ENCODE measurements at places on chromosomes 1 and 21.

- peak; percentile 66 for DNase-seq
Measured at GRCh38 chr1:161962091-161962887, 61.4 kb downstream of the OLFML2B start.

DNA sequence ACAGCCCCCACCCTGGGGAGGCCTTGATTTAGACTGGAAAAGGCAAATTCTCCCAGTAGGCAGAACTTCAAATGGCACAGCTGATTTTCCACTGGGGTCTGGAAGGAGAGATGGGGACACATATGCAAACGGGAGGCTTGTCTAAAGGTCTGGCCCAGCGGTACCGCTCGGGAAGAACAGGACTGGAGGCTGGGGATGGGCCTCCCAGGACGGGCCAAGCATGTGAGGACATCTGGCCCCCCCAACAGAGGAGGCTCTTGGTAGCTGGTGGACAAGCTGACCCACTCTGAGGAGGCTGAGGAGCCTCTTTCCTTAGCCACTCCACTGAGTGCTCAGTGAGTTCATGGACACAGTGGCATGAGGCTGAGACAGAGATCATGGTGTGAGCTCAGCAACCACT, 170.0 kb downstream of the NPHP4 start:
- no peak for DNase-seq

GRCh38 chr1:41719590-41719989, 199.1 kb downstream of the HIVEP3 start:
- no peak for DNase-seq

DNA sequence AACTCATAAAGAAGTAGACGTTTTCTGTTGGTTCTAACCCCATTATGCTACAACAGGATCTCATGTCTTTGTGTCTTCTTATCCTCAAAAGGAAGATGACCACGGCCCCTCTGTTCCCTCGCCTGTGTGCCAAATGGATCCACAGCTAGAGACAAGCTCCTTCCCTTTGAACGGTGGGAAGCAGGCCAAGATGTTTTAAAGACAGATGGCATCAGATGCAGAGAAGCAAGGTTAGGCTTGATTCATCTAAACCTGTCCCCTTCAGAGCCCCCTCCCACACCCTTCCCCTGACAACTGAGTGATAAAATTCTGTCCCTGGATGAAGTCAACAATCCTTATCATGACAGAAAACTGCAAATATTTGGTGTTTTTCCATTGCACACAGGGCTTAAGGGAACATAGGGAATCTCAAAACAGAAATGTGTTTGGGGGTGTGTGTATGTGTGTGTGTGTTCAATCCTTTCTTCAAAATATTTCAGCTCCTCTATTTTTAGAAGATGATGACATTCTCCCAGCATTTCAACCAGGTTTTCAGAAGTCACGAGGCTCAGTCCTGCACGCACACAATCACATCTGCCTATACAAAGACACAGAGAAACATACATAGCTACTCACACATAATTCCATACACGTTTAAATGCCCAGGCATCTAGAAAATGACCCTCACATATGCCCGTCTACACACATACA, 27.8 kb upstream of the FMOD start:
- DNase-seq: peak; percentile 69

DNA sequence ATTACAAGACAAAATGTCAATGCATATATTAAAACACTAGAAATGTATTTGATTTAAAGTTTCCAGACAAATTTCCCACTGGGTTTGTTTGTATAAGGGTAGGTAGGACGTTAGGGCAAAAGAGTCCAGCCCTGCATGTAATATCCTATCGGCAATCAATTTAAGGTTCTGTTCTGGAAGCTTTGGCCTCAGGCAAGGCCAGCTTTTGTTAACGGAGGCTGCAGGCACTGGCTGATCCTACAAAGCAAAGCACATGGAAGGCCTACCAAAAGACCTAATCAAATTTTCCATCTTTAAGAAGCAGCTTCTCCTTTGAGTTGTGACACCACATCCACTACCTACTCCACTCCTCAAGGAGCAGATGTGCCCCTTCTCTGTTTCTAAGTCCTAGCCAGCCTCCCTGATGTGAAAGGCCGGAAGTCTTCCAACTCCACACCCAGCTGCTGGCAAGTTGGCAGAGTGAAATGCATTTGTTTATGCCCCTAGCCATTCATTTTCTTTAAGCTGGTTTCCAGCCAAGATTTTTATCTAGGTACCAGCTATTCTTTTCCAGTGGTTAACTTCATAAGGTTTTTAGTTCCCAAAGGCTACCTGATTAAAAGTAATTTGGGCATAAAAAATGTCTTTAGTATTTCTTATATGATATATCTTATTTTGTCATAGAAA, 452.6 kb downstream of the PTBP2 start:
- no peak for DNase-seq

DNA sequence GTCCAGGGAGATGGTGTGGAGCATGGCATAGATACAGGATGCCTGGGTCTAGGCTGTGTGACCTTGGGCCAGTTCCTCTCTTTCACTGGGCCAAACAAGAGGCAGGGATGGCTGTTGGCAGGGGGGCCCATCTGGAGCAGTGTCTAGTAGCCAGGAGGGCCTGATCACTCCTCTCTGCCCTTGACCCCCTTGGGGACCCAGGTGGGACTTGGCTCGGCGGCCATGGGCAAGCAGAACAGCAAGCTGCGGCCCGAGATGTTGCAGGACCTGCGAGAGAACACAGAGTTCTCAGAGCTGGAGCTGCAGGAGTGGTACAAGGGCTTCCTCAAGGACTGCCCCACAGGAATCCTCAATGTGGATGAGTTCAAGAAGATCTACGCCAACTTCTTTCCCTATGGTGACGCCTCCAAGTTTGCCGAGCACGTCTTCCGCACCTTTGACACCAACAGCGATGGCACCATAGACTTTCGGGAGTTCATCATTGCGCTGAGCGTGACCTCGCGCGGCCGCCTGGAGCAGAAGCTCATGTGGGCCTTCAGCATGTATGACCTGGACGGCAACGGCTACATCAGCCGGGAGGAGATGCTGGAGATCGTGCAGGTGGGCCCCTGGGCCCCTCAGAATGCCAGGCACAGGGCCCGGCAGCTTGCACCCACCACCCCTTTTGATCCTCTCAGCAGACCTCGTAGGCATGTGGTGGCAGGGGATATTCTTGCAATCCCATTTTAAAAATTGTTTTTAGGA, 2.6 kb downstream of the HPCA start:
- DNase-seq: no peak

DNA sequence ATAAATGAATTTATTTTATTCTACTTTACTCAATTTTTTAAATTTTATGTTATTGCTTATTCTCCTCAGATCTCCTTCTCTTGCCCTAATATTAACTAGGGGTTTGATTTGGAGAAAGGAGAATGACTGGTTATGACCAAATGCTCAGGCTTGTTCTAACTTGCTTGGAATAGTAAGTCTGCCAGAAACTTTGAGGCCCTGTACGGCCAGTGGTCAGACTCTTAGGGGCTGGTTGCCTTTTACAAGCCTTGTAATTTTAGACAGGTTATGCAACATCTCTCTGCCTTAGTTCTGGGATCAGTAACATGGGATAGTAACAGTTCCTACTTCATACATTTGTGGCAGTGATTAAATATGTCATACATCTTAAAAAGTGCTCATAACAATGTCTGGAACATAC, 279.5 kb downstream of the DUSP10 start:
- DNase-seq: no peak

DNA sequence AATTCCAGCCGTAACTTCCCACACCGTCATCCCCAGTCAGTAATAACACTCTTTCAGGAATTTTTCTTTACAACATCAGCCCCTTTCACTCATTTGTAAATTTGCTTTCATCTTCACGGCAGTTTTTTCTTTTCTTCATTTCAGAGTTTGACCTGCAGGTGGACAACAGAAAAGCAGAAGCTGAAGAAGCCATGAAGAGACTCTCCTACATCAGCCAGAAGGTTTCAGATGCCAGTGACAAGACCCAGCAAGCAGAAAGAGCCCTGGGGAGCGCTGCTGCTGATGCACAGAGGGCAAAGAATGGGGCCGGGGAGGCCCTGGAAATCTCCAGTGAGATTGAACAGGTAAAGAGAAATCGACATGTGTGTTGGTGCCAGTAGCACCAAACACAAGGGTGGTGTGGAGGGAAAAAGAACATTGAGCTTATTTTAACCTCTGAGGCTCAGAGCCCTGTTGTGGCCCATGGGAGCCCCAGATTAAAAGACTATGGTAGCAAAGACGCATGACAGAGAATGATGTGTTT, 53.2 kb downstream of the LAMC2 start:
- no peak for DNase-seq

DNA sequence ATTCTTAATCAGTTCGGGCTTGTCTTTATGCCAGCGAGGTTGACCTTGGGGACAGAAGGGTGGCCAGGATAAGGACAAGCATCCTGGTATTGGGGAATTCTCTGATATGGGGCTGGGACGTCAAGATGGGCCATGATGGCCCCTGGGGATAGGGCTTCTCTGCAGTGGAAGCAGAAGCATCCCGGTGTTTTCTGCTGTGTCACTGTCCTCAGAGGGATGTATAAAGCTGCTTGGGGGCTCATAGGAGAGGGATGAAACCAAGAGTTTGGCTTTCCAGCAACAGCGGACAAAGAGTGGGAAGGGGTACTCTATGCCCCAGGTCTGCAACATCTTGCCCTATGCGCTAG, 1.4 kb upstream of the ATP1B1 start:
- DNase-seq: no peak

GRCh38 chr1:21625390-21626190, 43.6 kb downstream of the RAP1GAP start:
- no peak for DNase-seq

DNA sequence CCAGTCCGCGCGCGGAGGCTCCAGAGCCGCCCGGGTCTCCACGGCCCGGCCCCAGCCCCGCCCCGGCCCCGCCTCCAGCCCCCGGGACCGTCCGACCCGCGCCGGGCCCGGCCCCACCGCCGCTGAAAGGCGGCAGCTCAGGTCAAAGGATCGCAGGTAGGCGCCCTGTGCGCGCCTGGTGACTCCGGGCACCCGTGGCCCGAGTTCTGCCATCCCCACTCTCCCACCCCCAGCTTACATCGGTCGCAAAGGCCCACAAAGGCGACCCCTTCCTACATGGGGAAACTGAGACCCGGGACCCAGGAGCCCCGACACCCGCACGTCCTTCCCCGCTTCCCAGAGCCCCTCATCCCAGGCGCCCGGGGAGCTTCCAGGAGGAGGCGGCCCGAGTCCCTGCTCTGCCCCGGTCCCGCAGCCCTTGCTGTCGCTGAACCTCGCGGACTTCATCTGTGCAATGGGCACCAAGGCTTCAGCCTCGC, at the start of gene TMEM200B:
Gene TMEM200B, minus strand, starts transcription at position 17 of the 479 bp plus-strand sequence. CDS start 2,075 bp downstream, outside the sequence.
- DNase-seq: no peak

DNA sequence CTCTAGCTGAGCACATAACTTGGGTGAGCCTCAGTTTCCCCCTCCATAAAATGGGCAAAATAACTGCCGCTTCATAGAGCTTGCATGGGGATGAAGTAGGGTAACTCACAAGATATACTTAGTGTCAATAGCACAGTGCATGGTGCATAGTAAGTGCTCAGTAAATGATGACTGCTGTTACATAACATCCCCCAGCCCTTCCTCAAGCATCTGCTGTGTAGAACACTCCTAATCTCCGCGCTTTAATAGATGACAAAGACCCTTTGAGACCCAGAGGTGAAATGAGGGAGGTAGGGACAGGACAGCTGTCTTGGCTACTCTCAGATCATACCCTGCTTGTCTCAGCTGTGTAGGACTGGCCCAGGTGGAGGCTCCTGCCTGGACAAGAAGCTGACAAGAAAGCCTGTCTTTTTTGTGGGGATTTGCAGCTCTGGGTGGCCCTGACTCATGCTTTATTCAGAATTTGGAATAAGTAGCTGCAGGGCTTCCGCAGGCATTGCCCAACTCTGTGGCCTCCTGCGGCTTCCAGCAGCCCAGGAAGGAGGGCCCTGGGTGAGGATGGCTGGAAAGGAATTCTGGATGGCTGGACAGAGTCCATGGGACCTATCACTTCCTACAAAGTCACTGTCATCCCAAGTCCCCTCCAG, 20.7 kb upstream of the PADI4 start:
- peak; percentile 25 for DNase-seq

- DNase-seq: peak; percentile 29
Measured at GRCh38 chr1:108854221-108855019, 2.5 kb downstream of the AKNAD1 start.

GRCh38 chr1:178055093-178055492, 38.8 kb upstream of the RASAL2 start:
- no peak for DNase-seq

GRCh38 chr1:156283521-156283920, 604 bp upstream of the TMEM79 start:
- DNase-seq: no peak

DNA sequence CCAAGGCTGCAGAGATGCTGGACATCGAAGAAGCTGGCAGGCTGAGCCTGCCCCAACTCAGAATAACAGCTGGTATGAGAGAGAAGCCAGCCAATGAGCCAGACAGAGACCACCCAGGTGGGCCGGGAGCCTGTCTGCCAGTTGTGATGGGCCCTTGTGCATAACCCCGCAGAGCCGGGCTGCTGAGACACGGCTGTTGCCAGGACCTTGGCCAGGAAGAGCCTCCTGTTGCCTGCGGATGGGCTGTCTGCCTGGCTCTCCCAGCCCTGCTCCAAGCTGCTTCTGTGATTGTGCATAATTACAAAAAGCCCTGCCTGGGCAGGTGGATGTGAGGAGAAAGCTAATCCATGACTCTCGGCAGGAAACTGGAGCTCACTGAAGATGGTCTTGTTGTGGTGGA, 126.5 kb downstream of the CAPN8 start:
- DNase-seq: no peak

DNA sequence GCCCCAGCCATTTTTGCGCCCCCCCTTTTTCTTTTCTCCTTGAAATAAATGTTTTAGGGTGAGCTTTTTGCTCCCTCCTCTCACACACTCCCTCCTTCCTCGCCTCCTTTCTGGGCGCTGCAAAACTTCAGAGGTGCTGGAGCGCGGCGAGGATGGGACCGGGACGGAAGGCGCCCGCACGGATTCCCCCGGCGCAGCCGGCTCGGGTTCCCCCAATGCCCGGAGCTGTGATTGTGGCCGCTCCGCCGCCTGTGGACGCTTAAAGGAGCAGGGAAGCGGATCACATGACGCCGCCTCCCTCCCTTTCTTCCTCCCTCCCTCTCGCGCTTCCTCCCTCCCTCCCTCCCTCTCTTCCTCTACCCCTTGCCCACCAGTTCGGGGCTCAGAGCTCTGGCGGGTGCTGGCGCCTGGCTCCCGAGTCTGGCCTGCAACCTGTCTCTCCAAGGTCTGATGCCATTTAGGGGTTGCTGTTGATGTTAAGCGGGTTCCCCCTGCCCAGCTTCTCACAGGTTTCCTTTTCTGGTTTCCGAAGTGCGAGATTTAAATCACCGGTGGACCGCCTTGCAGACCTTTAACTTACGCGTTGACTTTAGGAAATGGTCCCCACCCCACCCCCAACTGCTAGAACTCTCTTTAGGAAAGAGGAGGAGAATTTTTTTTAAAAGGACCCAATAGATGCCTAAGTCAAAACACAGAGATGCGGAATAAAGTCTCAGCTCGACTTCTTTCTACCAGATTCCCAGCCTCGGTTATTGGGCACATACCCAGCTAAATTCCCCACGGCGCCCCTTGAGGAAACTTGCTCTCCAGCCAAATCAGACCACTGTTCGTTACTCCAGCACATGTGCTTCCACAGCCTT, at the start of gene WLS:
Gene WLS, minus strand, starts transcription at position 235 of the 860 bp plus-strand sequence. Its CDS starts 224 bp downstream, at position 11.
- DNase-seq: no peak

DNA sequence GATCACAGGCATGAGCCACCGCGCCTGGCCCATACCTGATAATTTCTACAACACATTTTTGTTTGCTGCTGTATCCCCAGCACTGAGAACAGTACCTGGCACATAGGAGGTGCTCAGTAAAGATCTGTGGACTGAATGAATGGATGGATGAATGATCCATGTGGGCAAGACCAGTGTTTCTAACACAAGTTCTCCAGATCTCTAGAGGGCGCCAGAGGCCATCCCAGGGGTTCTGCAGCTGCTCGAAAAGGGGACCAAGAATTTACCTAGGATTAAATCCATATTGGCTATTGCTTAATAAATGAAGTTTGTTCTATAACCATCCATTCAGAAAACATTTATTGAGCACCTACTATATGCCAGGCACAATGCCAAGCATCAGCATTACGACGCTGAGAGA, 167.7 kb downstream of the ACTL8 start:
- DNase-seq: no peak
